ENCODE measurements at places on chromosomes 6 and 20.

GRCh38 chr6:139290787-139291311 lies 949 bp downstream of the TXLNB start:
- no peak for DNase-seq

- no peak for DNase-seq
These were observed 840.0 kb downstream of the FRK start for GRCh38 chr6:115220551-115221159.

- DNase-seq = no peak
These were observed 78.0 kb downstream of the FGD2 start for GRCh38 chr6:37083243-37084138.

- peak; percentile 82 for DNase-seq
These were observed 32.9 kb upstream of the ERVFRD-1 start for GRCh38 chr6:11144393-11144851.

GRCh38 chr6:41167173-41167963 lies 4.5 kb upstream of the TREM2 start:
- peak; percentile 73 for DNase-seq

- DNase-seq = no peak
These were observed 14.0 kb upstream of the RUNX2 start for GRCh38 chr6:45314146-45314545.

DNA sequence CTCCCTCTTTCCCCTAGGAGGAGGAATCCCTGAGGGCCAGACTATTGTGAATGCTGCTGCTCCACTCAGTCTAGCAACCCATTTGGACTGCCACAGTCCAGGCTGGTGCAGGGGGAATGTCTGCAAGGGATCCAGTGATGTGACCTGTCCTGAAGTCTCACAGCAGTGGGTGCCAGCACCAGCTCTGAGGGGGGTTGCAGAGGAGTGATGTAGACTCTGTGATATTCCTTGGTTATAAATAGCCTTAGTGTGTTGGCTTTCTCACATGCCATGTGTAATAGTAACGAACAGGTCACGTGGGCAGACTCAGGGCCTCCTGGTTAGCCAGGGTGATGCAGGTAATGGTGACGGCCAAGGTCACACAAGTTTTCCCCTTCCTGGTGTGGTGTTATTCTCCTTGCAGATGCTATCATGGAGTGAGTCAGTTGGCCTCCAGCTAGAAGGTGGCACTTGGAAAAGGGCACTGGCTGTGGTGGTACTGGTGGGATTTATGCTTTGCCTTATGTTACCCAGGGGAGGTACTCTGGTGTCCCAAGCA lies 404.4 kb downstream of the UTRN start:
- DNase-seq = no peak

DNA sequence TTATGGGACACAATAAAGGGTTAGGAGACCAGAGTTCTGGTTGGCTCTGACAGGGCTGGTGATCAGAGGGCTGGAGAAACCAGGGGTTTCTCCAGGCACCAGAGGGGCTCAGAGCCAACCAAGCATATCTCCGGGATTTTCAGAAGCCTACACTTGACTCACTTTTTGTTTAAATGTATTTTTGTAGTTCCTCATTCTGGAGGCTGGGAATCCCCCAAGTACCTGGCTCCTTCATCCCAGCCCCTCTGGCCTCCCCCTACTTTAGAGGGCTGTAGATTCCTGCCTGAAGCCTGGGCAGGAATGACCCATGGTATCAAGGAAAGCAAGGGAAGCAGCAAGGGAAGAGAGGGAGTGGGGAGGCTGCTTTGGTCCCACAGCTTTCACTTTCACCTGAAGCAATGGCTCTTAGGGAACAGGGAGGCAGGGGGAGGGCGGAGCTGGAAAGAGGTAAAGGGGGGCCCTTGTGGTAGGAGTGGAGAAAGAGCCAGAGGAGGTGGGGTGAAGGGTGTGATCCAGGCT lies 973 bp downstream of the CD40 start:
- DNase-seq = no peak

GRCh38 chr6:157403686-157404051 lies 22.7 kb downstream of the ZDHHC14 start:
- no peak for DNase-seq

DNA sequence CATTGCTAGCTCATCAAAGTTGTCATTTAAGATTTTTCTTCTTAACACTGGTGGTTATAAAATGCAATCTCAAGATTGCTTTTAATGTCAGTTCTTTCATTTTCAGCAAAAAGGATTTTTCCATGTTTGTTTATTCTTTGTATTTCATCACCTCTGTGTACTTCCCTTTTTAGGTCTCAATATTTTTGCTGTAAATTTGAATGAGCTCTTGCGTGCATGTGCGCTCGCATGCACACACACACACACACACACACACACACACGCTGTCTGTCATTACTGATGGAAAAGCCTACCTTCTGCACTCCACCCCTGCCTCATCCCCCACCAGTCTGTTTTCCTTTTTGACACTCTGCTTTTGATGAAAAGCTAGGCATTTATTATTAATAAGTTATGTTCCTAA lies 85.3 kb upstream of the FYN start:
- no peak for DNase-seq

Measured in iPS-NIHi11 (cell line).